Activated CD4-positive, alpha-beta T cell treated with anti-CD3 and anti-CD28 coated beads for 1 hour (primary cell): ENCODE measurements at places on chromosomes 12 and 14.

GRCh38 chr12:51900323-51900889 is 6.9 kb upstream of the ACVRL1 start:
- no peak for DNase-seq

- no peak for DNase-seq
These were observed 261.8 kb downstream of the BTG1 start for GRCh38 chr12:91883811-91884210.

DNA sequence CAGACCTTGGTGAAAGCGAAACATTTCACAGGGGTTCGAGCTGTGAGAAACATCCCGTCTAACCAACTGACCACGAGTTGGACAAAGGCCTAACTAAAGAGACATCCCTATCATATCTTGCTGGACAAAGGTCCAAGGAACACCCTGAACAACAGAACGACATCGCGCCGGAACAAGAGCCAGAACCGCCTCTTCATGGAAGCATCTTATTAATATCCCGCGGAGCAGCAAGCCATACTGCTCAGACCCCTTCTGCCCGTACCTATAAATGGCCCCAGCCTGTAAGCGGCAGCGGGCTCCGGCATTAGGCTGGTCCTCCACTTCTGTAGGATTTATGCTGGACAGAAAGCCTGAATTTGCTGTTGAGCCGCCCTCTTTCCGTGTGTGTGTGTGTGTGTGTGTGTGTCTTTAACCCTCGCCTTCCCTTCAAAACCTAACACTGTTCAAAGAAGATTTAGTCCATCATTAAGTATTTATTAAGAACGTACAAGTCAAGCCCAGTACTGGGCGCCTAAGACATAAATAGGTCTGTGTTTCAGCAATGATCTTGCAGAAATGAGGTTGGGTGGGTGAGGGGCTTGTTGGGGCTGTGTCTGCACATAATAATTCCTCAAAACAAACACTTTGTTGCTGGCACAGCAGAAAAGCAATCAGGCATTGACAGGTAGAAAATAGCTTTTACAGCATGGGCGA is 1.9 kb downstream of the SLC6A15 start:
- DNase-seq: no peak

DNA sequence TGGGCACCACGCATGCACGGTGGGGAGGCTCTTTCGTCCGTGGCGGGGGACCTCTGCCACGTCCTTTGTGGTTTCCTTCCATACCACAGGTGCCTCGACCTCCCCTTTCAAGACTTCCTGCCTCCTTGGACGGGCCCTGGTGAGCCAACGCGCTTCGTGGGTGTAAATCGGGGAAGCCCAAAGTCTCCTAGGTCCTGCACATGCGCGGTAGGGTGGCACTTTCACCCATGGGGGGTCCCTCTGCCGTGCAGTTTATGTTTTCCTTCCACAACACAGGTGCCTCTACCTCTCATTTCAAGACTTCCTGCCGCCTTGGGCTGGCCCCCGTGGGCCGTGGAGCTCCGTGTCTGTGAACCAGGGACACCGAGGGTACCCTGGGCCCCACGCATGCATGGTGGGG is 349.7 kb downstream of the ALG10 start:
- DNase-seq: no peak

DNA sequence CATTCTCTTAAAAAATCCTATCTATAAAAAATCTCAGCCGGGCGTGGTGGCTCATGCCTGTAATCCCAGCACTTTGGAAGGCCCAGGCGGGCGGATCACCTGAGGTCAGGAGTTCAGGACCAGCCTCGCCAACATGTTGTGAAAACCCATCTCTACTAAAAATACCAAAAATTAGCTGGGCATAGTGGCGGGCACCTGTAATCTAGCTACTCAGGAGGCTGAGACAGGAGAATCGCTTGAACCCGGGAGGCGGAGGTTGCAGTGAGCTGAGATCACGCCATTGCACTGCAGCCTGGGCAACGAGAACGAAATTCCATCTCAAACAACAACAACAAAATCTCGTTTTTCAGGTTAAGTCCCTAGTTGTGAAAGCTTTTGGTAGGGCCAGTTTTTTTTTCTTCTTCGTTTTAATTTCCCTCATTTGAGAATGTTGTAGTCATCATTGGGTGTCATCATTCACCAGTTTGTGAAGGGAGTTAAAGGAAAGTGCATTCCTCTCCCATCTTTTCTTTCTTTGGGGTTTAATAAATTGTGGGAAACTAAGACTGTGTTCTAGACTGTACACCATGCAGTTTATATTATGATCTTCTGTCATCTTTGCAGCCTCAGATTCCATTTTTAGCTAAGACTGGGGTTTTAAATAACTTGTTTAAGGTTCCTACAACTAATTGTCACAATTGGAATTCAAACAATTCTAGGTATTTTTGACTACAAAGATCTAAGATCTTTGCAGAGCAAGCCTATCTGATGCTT is 23.9 kb downstream of the MDM2 start:
- no peak for DNase-seq

DNA sequence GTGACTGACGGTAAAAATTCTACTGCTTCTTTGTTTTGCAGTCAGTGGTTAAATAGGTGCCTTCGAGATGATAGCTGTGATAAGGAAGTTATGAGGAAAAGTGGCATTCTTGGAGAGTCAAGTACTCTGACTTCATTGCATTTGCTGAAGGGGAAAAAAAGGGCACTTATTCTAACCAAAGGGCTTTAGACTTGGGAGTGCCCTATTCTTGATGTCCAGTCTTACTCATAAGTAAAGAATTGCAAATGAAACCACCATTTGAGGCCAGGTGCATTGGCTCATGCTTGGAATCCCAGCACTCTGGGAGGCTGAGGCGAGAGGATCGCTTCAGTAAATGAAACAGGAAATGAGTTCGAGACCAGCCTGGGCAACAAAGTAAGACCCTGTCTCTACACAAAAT is 40.3 kb downstream of the BRAP start:
- DNase-seq: no peak

DNA sequence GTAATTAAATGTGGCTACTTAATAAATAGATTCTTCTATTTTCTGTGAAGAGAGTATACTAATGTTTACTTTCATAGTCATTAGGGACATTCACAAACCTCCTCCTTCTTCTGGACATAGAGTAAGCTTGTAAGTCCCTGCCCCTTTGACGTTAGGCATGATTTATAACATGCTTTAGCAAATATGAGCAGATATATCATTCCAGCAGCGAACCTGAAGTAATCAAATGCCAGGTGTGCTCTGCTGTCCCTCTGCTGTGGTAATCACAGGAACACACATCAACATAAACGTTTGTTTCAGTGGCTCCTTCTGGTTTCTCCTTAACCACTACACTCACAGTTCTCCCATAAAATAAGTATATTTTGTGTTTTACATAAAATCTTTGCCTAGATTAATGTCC is 961.8 kb downstream of the FLRT2 start:
- DNase-seq: no peak

DNA sequence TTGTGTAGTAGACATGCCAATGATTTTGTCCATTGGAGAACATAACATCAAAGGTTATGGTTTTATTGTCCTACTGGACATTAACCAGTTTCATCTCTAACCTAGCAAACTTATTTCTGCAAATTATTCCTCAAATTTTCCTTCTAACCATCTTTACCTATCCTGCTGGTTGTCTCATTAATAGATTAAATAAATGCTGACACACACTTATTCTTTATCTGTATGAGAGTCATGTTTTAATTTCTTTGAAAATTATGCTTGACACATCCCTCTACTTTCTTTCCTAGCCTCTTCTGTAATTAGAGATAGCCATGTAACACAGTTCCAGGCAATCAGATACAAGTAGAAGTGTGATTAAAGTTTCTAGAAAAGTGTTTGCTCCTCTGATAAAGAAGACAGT is 98.9 kb downstream of the RPS29 start:
- DNase-seq: no peak

GRCh38 chr12:45213107-45213506 is 2.8 kb upstream of the ANO6 start:
- no peak for DNase-seq

DNA sequence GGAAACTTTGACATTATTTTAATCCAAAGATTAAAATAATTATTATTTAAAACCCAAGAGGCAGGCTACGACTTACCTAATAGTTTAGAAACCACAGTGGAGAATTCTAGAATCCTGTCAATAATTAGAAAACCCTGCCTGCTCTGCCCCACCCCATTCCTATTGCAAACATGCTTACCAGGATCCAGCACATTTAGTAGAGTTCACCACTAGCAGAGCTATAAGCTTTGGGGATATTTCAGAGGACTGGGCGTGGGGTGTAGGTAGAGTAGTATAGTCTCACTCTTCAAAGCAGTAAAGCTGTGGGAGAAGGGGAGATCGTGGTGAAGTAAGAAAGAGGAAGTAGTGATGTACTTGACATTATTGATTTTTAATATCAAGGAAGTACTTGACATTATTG is 100.3 kb downstream of the FIGNL2 start:
- DNase-seq: no peak

- DNase-seq: no peak
These were observed 24.7 kb downstream of the SLC7A8 start for GRCh38 chr14:23158779-23159178.

GRCh38 chr14:31897581-31898186 is 179.4 kb upstream of the ARHGAP5 start:
- no peak for DNase-seq

GRCh38 chr12:104263580-104264358 is 39.8 kb upstream of the EID3 start:
- no peak for DNase-seq

- DNase-seq: no peak
These were observed 35.8 kb upstream of the SPPL3 start for GRCh38 chr12:120940006-120940405.
